HCT116 (cell line): ENCODE measurements at places on chromosomes 3 and 15. TPM values are rescaled to one million over a fixed set of nuclear protein-coding genes. Genes with fewer than 3 reads are reported as not detected.

- DNase-seq = no peak
- no peaks in the 10 kb centered on the region for H3K36me3 ChIP-seq
- H3K4me3 ChIP-seq = no peak overlapping the region
- no peaks in the 10 kb centered on the region for H3K4me1 ChIP-seq
Measured at GRCh38 chr15:58374147-58374546, 57.6 kb upstream of the LIPC start.

DNA sequence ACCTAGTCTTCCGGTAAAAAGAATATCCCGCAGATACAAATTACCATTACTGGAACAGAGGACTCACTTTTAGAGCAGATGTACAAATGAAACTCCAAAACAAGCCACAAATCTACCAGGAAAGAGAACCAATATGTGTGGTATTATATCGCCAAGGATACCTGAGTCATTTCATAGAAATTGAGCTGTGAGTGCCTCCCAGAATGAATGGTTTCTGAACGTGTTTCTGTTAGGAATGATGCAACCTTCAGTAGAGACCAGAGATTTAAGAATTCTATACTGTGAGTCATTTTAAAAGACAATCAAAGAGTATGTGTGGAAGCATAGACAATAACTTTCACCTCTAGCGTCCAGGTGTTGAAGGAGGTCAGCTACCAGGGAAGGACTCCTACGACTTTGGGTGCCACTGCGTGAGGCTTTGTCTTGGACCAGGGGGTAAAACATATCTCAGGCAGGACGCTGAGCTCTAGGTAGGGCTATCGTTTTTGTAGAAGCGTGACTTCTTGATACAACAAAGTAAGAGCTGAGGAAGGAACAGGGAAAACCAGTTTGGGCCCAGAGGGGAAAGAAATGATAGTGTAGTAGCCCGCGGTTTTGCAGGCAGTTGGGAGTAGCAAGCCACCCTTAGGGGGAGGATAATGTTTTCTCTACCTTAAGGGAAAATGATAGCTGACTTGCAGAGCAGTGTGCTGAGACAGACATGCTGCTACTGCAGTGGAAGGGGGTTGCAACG, 210.4 kb downstream of the TP63 start:
- H3K36me3 ChIP-seq = no peaks in the 10 kb centered on the region
- DNase-seq = no peak
- H3K4me3 ChIP-seq = no peak overlapping the region
- H3K27ac ChIP-seq = no peak overlapping the region
- no peaks in the 10 kb centered on the region for H3K27me3 ChIP-seq
- H3K4me1 ChIP-seq = no peaks in the 10 kb centered on the region

DNA sequence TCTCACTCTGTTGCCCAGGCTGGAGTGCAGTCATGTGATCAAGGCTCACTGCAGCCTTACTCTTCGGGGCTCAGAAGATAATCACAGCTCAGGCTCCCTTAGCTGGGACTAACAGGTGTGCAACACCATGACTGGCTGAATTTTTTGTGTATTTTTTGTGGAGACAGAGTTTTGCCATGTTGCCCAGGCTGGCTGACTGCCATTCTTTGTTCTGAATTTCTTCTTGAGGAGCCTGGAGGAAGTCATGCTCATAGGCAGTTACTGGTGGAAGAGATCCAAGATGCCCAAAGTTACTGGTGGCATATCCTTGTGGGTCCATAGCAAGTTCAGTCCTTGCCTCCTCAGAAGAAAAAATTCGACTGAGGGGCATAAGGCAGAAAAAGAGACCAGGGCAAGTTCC, 16.6 kb upstream of the UBP1 start:
- DNase-seq = no peak
- H3K4me1 ChIP-seq = no peaks in the 10 kb centered on the region
- H3K27ac ChIP-seq = no peak overlapping the region

DNA sequence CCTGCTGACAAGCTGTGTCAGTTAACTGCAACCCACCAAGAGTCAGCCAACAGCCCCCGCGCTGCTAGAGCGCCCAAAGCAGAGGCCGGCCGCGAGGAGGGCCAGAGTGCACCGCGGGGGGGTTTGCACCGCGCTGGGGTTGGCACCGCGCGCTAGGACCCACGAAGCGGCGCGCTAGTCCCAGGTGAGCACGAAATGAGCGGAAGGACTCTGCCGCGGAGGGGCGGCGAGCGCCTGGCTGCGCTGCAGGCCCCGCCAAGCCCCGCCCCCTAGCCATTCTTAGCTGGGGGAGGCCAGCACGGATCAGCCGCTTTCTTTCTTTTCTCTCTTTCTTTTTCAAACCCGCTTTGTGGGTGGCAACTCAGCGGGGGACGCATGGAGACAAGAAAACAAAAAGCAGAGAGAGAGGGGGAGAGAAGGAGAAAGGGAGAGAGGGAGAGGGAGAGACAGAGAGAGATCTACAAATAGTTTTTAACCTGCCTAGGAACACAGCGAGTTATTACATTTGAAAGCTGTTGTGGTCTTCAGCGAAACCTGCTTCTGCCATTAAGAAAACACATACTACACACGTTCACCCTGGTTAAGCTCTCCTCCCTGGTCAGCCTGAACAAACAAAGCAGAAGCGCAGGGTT, 6.9 kb upstream of the FOXB1 start:
- no peak for DNase-seq
- H3K27me3 ChIP-seq = peaks cover 36% of the 10 kb centered on the region
- no peak overlapping the region for H3K4me3 ChIP-seq
- no peaks in the 10 kb centered on the region for H3K4me1 ChIP-seq

GRCh38 chr3:128390867-128391266, 75.8 kb downstream of the DNAJB8 start:
- peaks cover 6% of the 10 kb centered on the region; the same call in 1 of the 2 replicates for H3K4me1 ChIP-seq
- DNase-seq = no peak
- H3K36me3 ChIP-seq = no peaks in the 10 kb centered on the region
- no peak overlapping the region for H3K4me3 ChIP-seq
- H3K27me3 ChIP-seq = no peaks in the 10 kb centered on the region

DNA sequence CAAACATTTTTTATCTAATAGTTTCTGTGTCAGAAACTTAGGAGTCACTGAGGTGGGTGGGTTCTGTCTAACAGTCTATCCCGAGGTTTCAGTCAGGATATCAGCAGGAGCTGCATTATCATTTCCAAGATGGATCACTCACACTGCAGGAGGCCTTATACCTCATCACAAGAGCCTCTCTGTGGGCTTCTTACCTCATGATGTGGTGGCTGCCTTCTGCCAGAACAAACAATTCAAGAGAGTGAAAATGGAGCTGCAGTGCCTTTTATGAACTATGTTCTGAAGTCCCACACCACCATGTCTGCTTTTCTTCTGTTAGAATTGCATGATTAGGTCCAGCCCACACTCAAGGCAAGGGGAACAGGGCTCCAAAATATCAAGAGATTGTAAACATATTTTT, 27.9 kb downstream of the RFX7 start:
- H3K27me3 ChIP-seq = no peaks in the 10 kb centered on the region
- no peak for DNase-seq
- no peak overlapping the region for H3K4me3 ChIP-seq
- no peaks in the 10 kb centered on the region for H3K36me3 ChIP-seq
- H3K27ac ChIP-seq = no peak overlapping the region
- H3K4me1 ChIP-seq = no peaks in the 10 kb centered on the region

- H3K27ac ChIP-seq = no peak overlapping the region
- H3K36me3 ChIP-seq = no peaks in the 10 kb centered on the region
- no peak for DNase-seq
- H3K27me3 ChIP-seq = peaks cover 16% of the 10 kb centered on the region
- H3K4me3 ChIP-seq = no peak overlapping the region
Measured at GRCh38 chr3:180534828-180535227, 67.1 kb upstream of the TTC14 start.

DNA sequence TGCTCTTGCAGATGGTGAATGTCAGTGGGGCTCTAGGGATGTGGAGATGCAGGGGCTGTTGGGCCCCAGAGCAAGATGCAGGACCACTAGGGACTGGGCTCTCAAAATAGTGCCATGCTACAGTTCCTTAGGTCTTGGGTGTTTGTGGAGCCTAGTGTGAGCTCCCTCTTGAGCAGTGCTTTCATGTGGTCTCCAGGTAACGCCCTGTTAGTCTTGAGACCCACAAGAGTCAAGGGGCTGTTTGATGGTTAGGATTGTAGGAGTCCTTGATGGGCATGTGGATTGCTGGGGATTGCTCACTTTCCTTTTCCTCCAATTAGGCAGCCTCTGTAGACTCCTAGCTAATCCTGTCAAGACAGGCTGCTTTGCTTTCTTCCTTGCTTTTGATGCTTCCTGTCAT, 56.0 kb downstream of the CCDC66 start:
- H3K27ac ChIP-seq = no peak overlapping the region
- 0 out of 2 replicates have a peak, but pooled peaks cover 6% of the 10 kb centered on the region for H3K36me3 ChIP-seq
- no peaks in the 10 kb centered on the region for H3K27me3 ChIP-seq
- H3K4me3 ChIP-seq = no peak overlapping the region
- no peak for DNase-seq

- H3K36me3 ChIP-seq = no peaks in the 10 kb centered on the region
- DNase-seq = peak; percentile 39
- no peak overlapping the region for H3K4me3 ChIP-seq
- H3K27me3 ChIP-seq = no peaks in the 10 kb centered on the region
- H3K4me1 ChIP-seq = 0 out of 2 replicates have a peak, but pooled peaks cover 2% of the 10 kb centered on the region
Measured at GRCh38 chr15:75732809-75733451, 20.3 kb upstream of the CSPG4 start.

The STAC gene
- total RNA-seq = not detected

The DUOXA1 gene
- 2.3 TPM for total RNA-seq

The TRPM1 gene
- total RNA-seq = not detected

The WWTR1 gene
- total RNA-seq = 46.9 TPM

The DLL4 gene
- 1.5 TPM for total RNA-seq

The NEK11 gene
- total RNA-seq = 3.1 TPM
